Effector CD8-positive, alpha-beta T cell (primary cell): ENCODE measurements at places on chromosomes 11 and 22.

DNA sequence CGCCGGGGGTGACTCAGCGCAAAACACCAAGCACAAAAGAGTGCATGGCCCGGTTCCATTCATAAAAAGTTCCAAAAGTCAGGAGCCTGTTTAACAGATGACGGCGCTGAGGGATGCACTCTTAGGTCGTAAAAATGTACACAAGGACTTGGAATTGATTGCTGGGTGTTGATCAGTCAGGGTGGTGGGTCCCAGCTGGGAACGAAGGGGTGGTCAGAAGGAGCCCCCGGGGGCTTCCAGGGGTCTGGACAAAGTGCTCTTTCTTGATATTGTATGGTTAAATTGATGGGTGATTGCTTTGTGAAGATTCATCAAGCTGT lies 20.7 kb downstream of the IFITM10 start:
- no peak for DNase-seq

DNA sequence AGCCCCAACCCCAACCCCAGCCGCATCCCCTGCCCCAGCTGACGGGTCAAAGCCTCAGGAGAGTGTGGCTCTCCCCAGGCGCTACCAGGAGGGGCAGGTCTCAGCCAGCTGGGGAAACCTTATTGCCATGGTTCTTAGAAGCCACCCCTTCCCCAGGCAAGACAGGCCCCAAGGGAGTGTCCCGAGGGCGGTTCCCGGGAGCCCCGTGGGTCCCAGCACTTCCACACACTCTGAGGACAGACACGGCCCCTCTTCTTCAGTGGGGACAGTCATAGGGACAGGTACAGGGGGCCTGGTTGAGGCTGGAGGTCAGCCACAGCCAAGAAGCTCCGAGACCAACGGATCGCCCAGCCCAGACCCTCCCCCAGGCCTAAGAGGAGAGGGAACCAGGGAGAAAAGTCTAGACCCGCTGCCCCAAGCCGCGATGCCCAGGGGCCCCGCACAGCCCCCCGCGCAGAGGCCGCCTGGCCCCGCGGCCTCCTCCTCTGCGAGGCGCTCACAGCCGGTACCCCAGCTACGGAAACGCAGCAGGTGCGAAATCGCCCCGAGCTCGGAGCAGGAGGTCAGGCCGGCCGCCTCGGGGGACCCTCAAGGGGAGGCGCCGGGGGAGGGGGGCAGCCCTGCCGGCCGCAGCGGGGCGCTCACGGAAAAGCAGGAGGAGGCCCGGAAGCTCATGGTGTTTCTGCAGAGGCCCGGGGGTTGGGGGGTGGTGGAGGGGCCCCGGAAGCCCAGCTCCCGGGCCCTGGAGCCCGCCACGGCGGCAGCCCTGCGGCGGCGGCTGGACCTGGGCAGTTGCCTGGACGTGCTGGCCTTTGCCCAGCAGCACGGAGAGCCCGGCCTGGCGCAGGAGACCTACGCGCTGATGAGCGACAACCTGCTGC lies 2.6 kb downstream of the KLHDC7B start:
- DNase-seq, result peak; percentile 28

GRCh38 chr22:33299245-33299956 lies 241.2 kb upstream of the SYN3 start:
- DNase-seq, result no peak

GRCh38 chr11:116093065-116093464 lies 588.9 kb upstream of the CADM1 start:
- no peak for DNase-seq

- peak; percentile 65 for DNase-seq
Measured at GRCh38 chr22:37267135-37267587, 15.1 kb upstream of the CYTH4 start.

GRCh38 chr11:126061707-126062678 lies 673 bp downstream of the CDON start:
- peak; percentile 31 for DNase-seq

DNA sequence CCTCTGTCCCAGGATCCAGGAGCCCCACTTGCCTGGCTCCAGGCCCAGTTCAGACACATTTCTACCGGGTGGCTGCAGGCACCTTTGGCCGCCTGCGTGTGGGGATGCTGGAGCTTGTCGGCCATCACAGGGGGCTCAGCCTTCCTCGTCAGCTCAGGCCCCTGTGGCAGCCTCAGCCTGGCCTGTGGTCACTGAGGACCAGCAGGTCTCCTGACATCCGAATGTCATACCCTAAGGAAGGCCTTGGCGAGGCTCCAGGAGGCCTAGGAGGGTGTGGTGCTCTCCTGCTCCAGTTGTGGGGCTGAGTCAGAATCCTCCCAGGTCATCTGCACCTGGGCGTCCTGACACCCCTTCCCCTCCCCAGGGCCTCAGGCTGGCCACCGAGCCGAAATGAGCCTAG lies 14.9 kb upstream of the SOX10 start:
- no peak for DNase-seq

GRCh38 chr11:10594407-10594806 lies 25.9 kb upstream of the LYVE1 start:
- DNase-seq, result no peak

DNA sequence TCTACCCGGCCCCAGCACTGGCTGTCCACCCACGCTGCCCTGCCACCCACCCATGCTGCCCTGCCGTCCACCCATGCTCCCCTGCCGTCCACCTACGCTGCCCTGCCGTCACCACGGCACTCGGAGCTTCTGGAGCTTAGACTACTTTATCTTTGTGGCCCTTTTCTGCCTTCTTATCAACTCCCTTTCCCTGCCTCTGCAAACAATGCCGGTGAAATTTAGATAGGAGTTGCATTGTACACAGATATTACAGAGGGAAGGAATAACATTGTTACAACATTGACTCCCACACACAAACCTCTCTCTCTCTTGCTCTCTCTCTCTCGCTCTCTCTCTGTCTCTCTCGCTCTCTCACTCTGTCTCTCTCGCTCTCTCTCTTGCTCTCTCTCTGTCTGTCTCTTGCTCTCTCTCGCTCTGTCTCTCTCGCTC lies 33.7 kb upstream of the BRSK2 start:
- DNase-seq, result no peak

- no peak for DNase-seq
Measured at GRCh38 chr11:128551611-128552335, 35.6 kb downstream of the ETS1 start.

DNA sequence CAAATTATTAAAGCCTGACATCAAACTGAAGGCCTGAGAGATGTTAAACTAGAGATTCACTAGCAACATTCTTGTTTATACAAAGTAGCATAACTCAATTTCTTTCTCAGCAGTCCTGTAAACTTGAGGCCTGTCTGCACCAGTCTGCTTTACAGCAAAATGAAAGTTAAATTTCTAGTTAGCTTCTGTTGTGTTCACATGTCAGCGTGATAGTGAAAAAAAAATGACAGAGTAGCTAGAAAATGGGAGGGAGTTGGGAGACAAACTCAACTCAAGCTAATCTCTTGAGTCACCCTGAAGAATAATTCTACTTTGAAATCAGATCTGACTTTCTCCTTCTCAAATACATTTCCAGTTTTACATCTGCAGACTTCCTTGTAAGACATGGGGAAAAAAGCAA lies 6.5 kb downstream of the RBFOX2 start:
- no peak for DNase-seq

DNA sequence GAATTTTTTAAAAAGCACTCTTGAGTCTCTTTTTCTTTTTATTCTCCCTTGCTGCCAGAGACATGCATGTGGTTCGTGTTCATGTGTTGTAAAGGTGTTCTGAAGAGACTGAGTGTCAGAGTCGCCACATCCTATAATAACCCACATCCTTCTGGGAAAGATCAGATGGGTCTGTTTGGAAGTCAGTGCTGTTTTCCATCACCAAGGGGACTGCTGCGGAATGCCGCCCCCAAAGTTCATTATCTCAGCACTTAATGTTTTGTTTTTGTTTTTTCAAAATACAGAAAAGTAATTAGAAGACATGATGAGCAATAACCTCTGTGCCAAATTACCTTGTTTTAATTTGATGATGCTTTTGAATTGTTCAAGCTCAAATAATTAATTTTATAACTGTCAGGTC lies 56.9 kb upstream of the EIF3M start:
- no peak for DNase-seq

- no peak for DNase-seq
Measured at GRCh38 chr11:16795146-16795545, 56.7 kb downstream of the C11orf58 start.

DNA sequence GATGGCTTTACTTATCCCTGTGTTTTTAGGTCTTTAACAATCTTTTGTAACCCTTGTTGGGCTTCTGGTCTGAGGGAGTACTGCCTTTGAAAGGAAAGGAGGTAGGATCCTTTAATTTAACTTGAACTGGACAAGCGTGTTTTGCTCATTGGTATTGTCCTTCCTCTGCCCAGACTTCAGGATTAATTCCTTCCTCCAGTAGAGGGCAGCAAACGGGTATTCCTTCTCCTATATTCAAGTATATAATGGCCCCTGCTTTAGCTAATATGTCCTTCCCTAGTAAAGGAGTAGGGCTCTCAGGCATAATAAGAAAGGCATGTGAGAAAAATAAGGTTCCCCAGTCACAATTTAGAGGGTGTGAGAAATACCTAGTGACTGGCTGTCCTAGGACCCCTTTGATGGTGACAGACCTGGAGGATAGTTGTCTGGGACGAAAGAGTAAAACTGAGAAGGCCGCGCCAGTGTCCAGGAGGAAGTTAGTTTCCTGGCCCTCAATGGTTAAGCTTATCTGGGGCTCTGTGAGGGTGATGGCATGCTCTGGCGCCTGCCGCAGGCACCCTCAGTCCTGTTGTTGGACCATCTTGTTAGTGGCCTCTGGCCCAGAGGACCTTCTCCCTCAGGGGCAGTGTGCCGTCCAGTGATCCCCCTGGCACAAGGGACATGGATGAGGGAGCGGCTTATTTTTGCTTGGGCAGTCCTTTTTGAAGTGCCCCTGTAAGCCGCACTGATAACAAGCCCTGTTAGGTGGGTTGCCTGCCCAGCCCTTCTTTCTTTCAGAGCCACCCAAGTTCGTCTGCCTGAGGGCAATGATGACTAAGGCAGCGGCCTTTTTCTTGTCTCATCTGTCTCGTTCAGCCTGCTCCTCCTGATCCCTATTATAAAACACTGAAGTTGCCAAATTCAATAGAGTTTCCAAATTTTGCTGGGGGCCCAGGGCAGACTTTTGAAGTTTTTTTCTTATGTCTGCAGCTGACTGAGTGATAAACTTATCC lies 51.8 kb downstream of the C11orf71 start:
- no peak for DNase-seq

GRCh38 chr11:119424775-119425174 lies 1.8 kb upstream of the THY1 start:
- DNase-seq, result no peak
